ENCODE measurements at places on chromosomes 2 and 18.

GRCh38 chr2:76391678-76392077 lies 681.0 kb upstream of the GCFC2 start:
- no peak for DNase-seq

DNA sequence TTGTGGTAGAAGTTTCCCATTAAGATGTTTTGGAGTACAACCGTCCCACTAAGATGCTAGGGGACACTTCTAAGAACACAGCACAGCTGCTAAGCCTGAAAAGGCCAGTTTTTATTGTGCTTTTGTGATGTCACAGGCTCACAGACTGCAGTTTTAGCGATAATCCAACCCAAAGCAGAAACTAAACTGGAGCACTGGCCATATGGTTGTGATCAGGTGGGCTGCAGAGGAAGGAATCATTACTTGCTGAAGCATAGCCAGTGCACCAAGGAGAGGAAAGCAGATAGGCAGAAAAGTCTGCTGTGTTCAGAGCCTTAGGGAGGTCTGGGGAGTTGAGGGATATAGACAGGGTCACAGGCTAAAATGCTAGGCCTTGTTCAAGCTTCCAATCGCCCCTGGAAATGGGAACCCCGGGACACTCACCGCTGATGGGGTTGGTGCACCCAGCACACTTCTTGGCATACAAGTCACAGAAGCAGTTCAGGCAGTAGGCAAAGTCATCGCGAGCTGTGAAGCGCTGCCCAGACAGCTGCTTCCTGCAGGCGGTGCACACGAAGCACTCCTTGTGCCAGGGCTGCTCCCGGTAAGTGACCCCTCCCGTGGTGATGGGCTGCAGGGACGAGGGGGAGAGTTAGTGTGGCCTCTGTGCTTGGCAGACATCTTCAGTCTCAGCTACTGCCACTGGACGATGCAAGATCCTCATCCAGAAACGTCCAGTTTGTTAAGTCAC lies 25.7 kb downstream of the C2orf49 start:
- DNase-seq: no peak

- no peak for DNase-seq
Observed at GRCh38 chr18:56166914-56167313, 471.5 kb downstream of the TXNL1 start.

- peak; percentile 28 for DNase-seq
Observed at GRCh38 chr18:26091047-26091630, 726 bp upstream of the SS18 start.

DNA sequence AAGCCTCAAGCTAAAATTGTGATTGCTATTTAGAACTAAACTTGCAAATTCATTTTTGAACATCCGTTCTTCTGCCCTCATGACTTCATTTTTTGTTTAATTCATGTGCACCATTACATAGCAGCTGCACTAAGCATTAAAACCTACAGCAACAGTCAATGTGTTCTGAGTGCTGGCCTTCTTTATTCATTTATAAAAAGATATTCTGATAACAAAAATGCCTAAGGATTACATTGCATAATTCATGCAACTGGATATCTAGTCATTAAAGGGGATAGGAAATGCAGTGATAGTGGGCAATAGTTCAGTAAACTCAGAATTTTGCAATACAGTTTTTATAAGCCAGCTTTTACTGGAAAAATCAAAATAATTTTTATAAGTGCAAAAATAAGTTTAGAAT lies 294.4 kb upstream of the EPC2 start:
- no peak for DNase-seq

DNA sequence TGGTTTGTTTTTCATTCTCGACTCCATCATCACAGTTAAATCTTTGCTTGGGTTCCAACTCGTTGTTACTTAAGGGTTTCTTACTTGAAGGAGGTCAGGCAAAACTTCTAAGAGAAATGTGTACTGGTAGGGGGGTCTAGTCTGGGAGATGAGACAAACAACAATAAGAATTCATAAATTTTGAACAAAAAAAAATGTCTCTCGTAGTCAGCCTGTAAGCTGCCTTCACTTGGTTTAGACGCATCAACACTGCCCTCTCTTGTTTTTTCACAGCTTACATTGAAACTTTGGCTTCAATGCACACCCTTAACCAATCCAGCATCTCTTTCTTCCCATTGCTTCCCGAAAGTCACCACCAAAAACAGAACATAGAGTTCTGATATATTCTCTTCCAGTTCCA lies 576.4 kb upstream of the PIK3C3 start:
- DNase-seq: no peak

DNA sequence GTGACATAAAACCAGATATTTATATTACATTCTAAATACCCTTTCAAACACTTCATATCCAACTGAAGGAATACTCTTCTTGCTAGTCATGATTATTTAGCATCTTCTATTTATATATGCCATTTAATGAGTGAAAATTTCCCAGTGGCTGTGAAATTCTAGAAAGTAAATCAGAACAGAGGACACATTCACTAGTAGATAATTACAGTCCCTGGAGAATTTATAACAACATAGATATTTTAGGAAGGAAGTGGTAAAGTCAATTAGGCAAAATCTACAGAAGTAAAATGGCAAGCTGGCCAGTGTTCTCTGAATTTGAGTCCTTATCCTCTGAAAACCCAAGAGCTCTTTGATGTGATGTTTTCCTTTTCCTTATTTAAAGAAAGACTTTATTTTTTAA lies 121.8 kb downstream of the PMAIP1 start:
- no peak for DNase-seq

- no peak for DNase-seq
Observed at GRCh38 chr2:127590386-127591190, 55.1 kb downstream of the MYO7B start.

DNA sequence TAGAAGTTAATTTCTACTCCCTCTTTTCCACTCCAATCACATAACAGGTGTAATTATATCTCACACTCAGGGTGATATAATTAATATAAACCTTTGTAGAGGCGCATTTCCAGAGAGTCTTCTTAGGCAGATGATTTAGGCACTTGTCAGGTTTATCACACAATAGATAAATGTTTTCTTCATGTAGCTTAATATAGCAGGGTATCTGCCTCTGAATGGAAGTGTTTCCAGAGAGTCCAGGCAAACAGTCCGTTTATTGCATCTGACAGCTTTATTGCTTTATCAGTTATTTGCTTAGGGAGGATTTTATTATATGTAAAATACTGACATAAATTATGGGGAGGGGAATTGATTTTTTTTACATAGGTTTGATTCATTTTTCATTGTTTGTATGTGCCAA lies 766.3 kb downstream of the SLC4A3 start:
- no peak for DNase-seq

- DNase-seq: no peak
Observed at GRCh38 chr2:40754912-40755311, 303.0 kb upstream of the SLC8A1 start.

- no peak for DNase-seq
Observed at GRCh38 chr18:35949090-35949489, 23.4 kb upstream of the RMP24 start.

- DNase-seq: no peak
Observed at GRCh38 chr2:74206180-74206688, 7.8 kb downstream of the MTHFD2 start.

Measured in HuH-7.5 (cell line).